ENCODE measurements at places on chromosomes 7 and 10. TPM values are rescaled to one million over a fixed set of nuclear protein-coding genes. Genes with fewer than 3 reads are reported as not detected.

Gene SLC13A4
- 0.50 TPM for total RNA-seq

Gene FAM25A
- not detected for total RNA-seq

Gene FGFBP3
- total RNA-seq = 0.50 TPM

Gene CYP3A5
- total RNA-seq = 12.4 TPM

Gene OR6B1
- total RNA-seq = not detected

Gene DNMBP
- total RNA-seq = 12.9 TPM

Gene CPA2
- under 0.01 TPM for total RNA-seq

DNA sequence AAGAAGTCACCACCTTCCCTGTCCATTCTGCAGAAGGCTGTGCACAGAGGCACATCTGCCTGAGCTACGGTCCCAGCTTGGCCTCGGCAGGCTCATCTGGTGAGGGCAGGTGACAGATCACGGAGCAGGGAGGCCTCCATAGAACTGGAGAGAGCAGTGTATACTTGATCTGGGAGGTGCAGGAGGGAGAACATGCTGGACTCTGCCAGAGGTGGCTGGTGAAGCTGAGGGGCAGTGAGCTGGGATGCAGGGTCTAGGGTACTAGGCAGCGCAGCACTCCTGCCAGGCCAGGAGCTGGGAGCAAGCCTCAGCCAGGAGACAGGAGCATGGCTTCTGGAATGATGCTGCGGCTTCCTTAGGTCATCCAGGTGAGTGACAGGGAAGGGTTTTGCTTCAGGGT lies 553.0 kb downstream of the TCERG1L start:
- no peak for DNase-seq

DNA sequence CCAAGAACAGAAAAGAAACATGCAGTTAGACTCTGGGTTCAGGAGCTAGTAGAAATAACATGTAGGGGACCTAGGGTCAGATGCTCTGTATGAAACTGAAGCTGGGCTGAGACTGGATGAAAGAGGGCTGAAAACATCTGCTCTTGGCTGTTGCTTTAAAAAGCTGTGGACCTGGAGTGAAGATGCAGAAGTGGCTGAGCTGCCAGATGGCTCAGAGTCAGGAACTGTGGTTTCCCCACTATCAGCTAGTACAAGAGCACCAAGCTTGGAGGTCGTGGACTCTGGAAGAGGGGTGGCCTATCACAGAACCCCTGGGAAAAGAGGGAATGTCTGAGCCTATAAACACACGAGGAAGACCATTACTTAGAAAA lies 5.9 kb downstream of the ADK start:
- DNase-seq = peak; percentile 64

- DNase-seq = no peak
These were observed 248.6 kb downstream of the GPAM start for GRCh38 chr10:111934931-111935330.

GRCh38 chr10:3761021-3761686 lies 23.9 kb downstream of the KLF6 start:
- no peak for DNase-seq

DNA sequence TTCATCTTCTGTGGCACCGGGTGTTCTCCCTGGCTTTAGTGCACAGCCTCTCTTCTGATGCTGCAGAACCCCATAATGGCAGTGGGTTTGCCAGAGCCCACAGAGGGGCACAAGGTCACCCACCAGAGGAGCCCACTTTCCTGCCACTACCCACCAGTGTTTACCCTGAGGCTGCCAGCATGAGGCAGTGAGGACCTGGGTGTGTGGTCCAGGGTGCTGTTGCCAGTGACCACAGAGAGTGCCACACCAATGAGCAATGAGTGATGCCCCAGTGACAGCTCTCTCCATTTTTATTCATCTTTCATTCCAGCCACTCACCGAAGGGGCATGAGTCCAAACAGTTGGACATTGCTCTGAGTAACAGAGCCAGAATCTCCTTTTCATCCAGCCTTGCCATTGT lies 34.8 kb downstream of the MTURN start:
- DNase-seq = no peak

DNA sequence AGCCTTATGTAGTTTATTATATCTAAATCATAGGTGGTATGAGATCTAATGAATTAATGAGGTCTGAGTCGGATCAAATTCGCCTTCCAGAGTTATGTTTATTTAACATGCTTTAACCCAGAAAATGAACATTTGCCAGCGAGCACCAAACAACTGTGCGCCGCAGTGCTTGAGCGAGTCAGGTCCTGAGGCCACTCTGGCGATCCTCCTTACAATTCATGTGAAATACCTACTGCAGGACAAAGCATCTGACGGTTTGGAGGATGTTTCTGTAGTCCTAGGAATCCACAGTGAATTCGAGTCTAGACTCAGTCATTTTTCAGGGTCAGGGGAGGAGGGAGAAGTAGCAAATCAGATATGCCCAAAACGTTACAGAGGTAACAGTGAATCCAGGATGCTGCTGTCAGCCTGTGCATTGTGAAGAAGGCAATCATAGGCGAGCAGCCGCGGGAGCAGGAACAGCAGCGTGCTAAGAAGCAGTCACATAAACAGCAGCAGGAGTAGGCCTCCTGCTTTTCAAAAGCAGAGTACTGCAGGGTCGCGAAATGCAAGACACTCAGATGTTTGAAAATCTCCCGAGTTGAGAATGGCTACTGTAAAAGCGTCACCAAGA lies 120.2 kb downstream of the CACNB2 start:
- DNase-seq = no peak

DNA sequence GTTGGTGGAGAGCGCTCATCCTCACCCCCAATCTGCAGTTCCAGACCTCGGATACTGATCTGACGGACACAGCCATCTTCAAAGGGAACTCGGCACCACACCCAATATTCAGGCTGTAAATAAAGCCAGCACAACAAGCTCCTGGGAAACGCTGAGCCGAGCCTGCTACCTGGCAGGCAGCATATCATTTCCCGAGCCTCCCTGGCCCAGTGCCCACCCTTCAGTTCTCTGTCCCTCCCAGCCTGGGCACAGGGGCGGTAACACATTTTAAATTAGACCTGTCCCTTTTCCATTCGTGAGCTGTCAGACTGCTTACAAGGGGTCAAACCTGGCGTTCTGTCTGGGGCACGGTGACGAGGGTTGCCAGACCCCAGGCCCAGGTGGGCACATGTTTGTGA lies 250.5 kb downstream of the ARHGAP12 start:
- DNase-seq = no peak

GRCh38 chr10:75861582-75861981 lies 430.2 kb downstream of the LRMDA start:
- no peak for DNase-seq

Measured in fibroblast of lung (primary cell).